Activated CD4-positive, alpha-beta T cell treated with anti-CD3 and anti-CD28 coated beads for 1 hour (primary cell): ENCODE measurements at places on chromosomes 5 and 9.

DNA sequence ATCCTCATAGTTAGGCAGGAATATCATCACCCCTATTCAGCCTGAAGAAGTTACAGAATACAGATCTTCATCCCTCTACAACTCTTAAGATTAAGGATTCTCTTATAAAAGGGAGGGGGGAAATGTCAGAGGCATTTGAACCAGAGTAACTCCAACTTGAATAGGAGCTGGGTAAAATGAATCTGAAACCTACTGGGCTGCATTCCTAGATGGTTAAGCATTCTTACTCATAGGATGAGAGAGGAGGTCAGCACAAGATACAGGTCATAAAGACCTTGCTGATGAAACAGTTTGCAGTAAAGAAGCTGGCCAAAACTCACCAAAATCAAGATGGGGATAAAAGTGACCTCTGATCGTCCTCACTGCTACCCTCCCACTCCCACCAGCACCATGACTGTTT lies 14.4 kb downstream of the FREM1 start:
- no peak for DNase-seq

DNA sequence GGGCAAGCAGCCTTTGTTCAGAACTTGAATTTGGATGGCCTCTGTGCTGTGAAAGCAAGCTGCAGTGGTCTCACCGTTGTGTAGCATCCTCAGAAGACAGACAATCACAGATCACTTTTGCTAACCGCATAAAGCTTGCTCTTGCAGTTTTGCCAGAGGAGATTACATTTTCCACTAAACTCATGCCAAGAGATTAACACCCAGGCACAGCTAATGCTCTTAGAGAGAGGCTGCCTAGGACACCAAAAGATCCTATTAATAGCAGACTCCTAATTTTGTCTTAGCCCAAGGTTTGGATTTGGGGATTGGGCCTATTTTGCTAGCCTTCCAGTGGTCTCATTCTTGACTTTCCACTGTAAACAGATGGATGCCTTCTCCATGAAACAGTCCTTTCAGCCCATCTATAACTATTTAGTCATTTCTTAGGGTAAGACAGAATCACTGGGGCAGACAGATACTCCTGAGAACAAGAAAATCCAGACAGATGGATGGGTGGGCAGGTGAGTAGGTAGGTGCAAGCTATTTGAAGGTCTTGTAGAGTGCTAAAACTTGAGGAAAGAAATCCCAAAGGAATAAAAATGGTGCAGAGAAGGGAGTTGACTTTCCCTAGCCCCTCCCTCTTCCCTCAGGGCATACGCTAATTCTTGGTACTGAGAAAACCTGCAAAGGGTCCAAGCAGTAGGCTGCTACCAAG lies 506.2 kb downstream of the SPOCK1 start:
- DNase-seq: no peak

- peak; percentile 57 for DNase-seq
Measured at GRCh38 chr9:133534346-133535291, at the start of gene ADAMTSL2. TSS of gene ADAMTSL2 (plus strand) at chr9:133534704. CDS start at chr9:133536713, 2,009 bp downstream.

DNA sequence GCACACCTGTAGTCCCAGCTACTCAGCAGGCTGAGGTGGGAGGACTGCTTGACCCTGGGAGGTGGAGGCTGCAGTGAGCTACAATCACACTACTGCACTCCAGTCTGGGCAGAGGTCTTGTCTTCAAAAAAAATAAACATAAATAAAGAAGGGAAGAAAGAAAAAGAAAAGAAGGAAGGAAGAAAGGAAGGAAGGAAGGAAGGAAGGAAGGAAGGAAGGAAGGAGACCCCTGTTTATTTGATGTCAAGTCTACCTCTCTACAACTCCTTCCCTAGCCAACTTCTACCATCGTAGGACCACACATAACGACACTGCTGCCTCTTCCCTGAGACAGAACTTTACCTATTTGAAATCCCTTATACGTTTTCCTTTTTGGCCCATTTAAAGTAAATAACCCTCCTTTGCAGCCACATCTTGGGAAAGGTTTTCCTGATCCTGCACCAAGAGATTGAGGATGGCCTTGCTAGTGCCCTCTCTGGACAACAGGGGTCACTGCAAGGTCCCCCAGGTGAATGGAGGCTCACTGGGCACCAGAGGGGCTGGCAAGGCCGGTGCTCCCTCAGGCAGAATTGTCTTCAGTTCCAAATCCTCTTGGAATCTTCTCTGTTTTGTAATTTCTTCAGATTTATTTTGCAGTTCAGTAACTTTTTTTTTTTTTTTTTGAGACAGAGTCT lies 10.5 kb downstream of the RPS14 start:
- DNase-seq: no peak

GRCh38 chr9:135885100-135885853 lies 22.1 kb downstream of the CAMSAP1 start:
- DNase-seq: no peak

GRCh38 chr5:9859808-9860207 lies 229.7 kb upstream of the TAS2R1 start:
- no peak for DNase-seq

- DNase-seq: no peak
Measured at GRCh38 chr9:23015557-23015956, 568.9 kb downstream of the DMRTA1 start.

- DNase-seq: no peak
Measured at GRCh38 chr9:90300611-90301276, 341.9 kb downstream of the DIRAS2 start.

GRCh38 chr9:88748566-88749261 lies 213.7 kb downstream of the NXNL2 start:
- DNase-seq: no peak

- no peak for DNase-seq
Measured at GRCh38 chr5:56876327-56876726, 33.1 kb upstream of the SETD9 start.

DNA sequence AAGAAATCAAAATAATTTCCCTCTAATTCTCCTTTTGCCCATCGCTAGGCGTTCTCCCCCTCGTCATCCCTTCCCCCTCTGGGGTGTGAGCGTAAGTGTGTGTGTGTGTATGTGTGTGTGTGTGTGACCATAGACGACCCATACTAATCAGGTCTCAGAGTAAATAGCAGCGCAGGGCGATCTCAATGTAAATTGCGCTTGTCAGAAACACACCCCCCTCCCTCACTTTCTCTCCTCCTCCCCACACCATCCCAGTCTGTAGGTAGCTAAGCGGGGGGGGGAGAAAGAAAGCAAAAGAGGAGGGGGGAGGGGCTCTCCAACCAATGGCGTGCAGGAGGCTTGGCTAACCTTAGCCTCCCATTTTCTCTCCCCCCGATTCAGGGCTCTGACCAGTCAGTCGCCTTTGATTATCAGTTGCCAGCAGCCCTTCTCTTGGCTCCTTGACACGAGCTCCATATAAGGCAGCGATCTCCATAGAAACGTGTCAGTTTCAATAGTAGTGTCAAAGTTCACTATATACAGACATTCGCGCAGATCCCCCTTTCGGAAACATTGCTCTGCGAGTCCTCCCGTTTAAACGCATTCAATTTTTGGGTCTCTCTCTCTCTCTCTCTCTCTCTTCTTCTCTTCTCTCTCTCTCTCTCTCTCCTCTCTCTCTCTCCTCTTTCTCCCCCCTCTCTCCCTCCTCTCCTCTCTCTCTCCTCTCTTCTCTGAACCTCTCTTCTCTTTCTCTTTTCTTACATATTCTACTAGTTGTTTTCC lies at the start of gene NR2F1:
Gene NR2F1 (plus strand): TSS at position 546 of the 762 bp plus-strand sequence. CDS start 1,802 bp downstream, outside the sequence.
- no peak for DNase-seq

- DNase-seq: no peak
Measured at GRCh38 chr5:144794922-144795321, 624.2 kb downstream of the KCTD16 start.

- no peak for DNase-seq
Measured at GRCh38 chr5:34587355-34588241, 68.5 kb upstream of the RAI14 start.

- DNase-seq: no peak
Measured at GRCh38 chr9:132451276-132451675, 41.3 kb downstream of the CFAP77 start.

DNA sequence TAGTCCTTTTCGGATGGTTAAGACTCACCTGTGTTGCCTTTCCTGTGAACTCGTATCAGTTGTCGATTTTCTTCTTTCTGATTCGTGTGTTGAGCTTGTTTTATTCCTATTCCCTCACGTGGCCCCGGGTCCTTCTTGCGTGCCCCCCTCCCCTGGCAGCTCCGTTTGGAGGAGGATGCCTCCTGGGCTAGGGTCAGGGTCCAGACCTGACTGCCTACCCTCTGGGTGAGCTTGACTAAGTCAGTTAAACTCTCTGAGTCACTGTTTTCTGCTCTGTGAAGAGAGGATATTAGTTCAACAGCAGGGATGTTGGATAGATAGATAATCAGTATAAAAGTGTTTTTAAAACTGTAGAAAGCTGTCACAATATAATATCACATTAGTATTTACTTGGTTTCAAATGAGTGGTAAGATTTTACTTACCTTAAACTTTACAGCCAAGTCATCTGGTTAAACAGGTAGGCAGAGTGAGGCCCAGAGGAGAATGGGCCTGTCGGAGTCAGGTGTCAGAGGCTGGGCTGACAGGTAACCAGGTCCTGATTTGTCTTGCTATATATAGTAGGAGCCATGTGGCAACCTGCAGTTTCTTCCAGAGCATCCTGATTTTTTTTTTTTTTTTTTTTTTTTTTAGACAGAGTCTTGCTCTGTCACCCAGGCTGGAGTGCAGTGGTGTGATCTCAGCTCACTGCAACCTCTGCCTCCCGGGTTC lies 24.2 kb downstream of the PPARGC1B start:
- no peak for DNase-seq

DNA sequence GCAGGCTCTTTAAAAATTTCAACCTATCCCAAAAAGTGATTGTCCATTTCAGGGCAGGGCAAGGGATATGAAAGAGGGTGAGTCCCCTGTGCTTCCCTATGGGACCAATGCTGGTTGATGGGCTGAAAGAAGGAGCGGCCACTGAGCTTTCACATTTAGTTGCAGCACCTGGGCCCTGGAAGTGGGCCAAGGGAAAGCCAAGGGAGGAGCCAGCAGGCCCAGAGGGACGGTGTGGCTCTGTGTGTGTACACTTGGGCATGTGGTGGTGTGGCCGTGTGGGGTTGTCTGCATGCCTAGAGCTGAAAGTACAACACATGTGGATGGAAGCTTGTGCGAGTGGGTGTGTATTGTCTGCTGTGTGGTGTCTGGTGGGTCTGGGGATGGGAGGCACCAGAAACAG lies 14.0 kb upstream of the PSMD5 start:
- no peak for DNase-seq

GRCh38 chr9:4413856-4414255 lies 76.4 kb upstream of the SLC1A1 start:
- no peak for DNase-seq

DNA sequence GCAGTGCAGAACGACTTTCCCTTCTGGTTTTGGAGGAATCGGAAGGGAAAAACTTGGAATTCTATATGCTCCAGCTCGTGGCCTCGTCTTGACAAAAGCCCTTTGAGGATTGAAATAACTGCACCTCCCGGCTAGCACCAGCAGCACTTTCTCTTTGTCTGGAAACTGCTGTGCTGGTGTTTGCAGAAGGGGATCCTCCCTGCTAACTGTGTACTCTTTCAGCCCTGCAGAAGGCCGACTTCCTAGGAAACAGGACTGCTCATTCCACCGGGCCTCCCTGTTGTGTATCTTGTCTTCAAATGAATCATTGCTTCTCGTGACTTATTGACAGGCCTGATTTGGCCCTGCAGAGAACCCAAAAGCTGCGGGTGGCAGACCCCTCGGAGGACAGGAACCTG lies 23.6 kb downstream of the STC2 start:
- DNase-seq: no peak

DNA sequence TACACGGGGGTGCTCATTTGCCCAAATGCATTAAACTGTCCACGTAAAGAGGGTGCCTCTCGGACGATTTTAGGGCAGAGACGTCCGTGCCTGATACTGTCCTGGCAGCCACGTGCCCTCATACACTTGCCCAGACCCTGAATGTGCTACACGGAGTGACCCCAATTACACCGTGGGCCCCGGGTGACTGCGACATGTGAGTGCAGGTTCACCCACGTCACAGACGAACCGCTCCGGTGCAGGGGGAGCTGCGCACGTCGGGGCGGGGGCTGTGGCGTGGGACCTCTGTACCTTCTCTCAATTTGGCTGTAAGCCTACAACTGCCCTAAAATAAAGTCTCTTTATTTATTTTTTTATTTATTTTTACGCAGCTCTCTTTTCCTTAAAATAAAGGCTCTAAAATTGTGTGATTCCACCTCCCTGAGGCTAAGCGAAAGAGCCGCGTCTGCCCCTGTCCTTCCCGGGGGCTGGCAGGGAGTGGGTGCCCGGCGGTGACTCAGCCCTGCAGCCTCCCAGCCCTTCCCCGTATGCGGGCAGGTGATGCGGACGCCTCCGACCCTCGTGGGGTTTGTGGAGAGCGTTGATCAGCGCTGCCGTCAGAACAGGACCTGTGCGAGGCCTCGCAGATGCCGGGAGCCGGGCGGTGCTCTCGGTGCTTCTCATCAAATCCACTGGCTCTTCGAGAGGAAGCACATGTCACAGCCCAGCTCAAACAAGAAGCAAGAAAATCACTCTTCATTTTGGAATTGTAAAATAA lies 9.2 kb upstream of the EGFL7 start:
- no peak for DNase-seq

- no peak for DNase-seq
Measured at GRCh38 chr5:38556088-38556598, 303 bp downstream of the LIFR start.

DNA sequence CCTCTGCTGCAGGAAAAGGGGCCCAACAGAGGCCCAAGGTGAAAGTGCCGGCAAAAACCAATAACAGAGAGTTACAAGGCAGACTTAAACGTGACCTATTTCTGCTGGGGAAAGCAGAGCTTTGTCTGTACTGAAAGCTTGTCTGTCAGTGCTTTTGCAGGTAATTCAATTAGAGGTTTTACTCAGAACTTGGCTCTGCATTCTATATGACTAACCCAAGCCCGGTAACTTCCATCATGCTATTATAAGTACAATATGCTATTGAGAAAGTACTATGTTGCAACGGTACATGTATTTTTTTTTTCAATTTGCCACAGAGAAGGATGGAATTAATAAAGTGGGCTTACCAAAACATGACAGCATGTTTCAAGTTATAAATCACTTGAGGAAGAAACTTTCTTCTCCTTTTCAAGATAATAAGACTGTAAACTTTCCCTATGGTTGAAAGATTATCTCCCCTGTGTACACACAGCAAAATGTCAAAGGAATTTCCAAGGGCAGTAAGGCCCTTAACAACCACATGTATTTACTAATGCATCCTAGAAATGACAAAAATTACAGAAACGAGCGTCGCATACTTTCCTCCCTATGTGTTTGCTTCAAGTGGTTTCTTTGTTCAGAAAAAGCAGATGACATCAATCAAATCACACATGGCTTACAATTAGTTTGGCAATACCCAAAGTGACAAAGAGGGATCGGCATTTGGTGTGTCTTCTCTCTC lies 282.4 kb downstream of the EFNA5 start:
- DNase-seq: no peak

DNA sequence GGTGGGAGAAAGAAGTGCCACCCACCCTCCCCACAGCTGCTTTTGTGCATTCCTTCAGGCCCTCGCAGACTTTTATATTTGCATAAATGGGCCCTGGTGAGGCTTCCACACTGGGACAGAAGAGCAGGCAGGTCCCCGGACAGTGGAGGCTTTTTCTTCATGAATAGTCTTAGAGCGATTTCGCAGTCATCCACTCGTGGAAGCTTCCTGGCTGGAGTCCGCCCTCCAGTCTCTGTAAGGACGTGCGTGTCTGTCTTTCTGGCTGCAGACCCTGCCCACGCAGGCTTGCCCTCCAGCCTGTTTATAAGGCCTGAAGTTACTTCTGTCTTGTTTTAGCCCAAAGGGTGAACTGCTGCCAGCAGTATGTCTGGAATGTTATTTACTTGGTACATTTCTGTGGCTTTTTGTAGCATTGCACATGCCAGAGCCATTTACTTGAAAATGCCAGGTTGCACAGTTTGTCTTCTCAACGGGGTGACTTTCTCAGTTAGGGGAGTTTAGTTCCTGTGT lies 195.7 kb downstream of the AOPEP start:
- DNase-seq: no peak
